ENCODE measurements at places on chromosomes 16 and 17. TPM values are rescaled to one million over a fixed set of nuclear protein-coding genes. Genes with fewer than 3 reads are reported as not detected.

TRIM72 gene
- not detected for total RNA-seq

KRT32 gene
- not detected for total RNA-seq

NPW gene
- 0.42 TPM for total RNA-seq

SMPD3 gene
- 16.9 TPM for total RNA-seq

SMIM36 gene
- not detected for total RNA-seq

KRTAP2-2 gene
- not detected for total RNA-seq

C17orf107 gene
- total RNA-seq, result 3.0 TPM

All from activated naive CD8-positive, alpha-beta T cell treated with anti-CD3 and anti-CD28 coated beads, Interleukin-2, amount 10 ng/mL, durations not matched to agents 7 days and 5 days (primary cell).